SK-N-SH (cell line): ENCODE measurements at places on chromosomes 3 and 15.

DNA sequence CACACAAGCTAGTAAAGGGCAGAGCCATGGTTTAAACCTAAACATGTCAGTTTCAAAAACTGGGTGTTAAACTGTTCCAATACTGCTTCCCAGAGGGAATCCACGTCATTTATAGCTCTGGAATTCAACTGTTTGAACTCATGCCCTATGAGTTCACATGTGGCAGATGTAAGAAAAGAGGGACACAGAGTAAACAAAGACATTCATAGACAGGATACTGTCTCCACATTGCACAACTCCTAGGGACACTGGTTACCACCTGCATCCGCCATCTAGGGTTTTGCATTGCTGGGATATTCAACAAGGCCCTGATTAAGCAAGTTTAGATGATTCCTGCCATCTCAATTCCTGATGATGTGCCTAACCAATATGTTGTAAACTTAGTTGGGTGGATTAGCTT is 134.1 kb upstream of the COL8A1 start:
- no peak for DNase-seq

GRCh38 chr3:187223799-187224198 is 26.5 kb downstream of the RTP1 start:
- DNase-seq, result no peak

DNA sequence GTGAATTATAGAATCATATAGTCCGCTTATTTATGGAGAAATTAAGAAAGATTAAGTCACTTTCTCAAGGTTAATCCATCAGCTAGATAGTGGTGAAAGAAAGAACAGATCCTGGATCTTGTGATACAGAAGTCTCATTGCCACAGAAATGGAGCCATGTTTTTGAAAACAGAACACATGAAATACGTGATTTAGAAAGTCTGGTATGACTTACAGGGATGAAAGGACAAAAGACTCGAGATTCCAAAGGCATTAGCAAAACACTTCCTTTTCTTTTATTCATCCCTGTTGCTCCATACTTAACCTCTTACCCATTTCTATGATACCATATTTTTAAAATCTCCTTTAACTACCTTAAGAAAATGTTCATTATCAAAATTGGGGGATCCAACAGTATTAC is 40.0 kb upstream of the TEX9 start:
- DNase-seq, result no peak

DNA sequence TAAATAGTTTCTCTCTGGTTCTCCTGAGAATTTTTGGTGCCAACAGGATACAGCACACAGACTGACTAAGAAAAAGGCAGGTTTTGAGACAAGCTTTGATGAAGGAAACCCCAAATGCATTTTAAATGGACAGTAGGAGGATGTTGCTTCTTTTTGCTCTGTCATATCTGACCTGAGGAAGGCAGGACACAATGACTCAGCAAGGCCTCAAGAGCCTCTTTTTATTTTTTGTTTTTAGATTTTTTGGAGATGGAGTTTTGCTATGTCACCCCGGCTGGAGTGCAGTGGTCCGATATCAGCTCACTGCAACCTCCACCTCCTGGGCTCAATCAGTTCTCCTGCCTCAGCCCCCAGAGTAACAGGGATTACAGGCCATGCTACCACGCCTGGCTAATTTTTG is 16.9 kb upstream of the KNG1 start:
- no peak for DNase-seq

- DNase-seq, result peak; percentile 49
Observed at GRCh38 chr3:140051019-140051957, 116.3 kb downstream of the CLSTN2 start.
